Stimulated activated CD4-positive, alpha-beta T cell treated with anti-CD3 and anti-CD28 coated beads, Interleukin-1b, Interleukin-23, amount 100 ng/mL, for 4 hours (primary cell): ENCODE measurements at places on chromosomes 2 and 18.

DNA sequence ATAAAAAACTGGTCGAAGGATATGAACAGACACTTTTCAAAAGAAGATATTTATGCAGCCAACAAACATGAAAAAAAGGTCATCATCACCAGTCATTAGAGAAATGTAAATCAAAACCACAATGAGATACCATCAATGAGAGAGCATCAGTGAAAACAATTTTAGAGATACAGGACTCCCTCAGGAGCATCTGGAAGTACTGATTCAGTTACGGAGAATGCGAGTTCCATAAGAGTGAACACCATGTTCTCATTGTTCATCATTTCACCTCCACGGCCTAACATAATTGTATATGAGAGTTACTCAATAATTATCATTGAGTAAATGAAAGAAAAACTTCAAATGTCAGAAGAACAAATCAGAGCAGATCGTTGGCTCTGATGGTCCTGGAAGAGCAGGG is 140.9 kb upstream of the TANK start:
- no peak for DNase-seq

DNA sequence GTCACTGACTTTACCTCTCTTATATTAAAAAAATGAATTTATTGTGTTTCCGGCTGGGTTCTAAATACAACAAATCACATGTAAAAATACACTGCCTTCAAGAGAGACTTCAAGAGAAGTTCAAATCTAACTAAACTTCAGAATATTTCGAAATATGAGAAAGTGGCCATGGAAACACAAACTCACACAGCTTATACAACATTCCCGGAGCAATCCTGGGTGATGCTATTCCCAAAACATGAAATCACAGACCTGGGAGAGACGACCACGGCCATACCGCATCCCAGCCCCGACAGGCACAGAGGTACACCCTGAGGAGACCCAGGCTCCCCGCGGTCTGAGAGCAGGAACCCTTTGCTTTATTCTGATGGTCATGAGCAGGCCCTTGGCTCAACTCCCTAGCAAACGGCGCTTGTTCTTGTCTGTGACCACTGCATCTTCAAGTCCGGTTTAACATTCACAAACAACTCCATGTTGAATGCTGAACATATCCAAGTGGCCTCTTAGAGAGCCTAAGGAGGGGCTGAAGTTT is 185.4 kb upstream of the REV1 start:
- no peak for DNase-seq

GRCh38 chr2:101205521-101206479 is 46.9 kb upstream of the CNOT11 start:
- DNase-seq, result no peak

DNA sequence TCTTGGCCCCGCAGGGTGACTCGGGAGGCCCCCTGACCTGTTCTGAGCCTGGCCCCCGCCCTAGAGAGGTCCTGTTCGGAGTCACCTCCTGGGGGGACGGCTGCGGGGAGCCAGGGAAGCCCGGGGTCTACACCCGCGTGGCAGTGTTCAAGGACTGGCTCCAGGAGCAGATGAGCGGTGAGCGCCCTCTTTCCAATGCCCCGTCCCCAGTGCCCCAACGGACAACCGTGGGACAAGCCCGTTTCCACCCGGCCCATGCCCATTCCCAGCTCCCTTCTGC is 2.6 kb upstream of the CHRND start:
- DNase-seq, result no peak

GRCh38 chr18:75109319-75109691 is 99.6 kb downstream of the PTGR3 start:
- DNase-seq, result no peak

DNA sequence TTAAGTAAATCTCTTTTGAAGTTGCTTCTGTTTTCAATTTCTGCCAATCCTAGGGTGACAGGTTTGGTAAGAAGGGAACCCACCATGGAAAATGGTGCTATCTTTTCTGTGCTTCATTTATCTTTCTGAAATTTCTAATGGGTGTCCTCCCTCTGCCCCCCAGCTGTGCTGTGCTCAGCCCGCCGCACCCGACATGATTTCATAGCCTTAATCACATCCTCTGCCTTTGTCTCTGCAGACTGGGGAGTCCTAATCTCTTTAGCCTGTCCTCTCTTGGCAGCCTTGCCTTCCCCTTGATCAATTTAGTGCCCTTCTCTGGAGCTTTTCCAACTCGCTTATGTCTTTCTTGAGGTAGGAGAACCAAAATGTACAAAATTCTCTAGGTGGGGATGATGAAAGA is 49.3 kb downstream of the DNMT3A start:
- no peak for DNase-seq
